ENCODE measurements at places on chromosomes 16 and 17.

- no peak for DNase-seq
Measured at GRCh38 chr17:77205396-77206125, 64.8 kb downstream of the SEC14L1 start.

- no peak for DNase-seq
Measured at GRCh38 chr17:51150932-51151331, 2.4 kb upstream of the NME1 start.

GRCh38 chr17:42537156-42537805 is 1.2 kb downstream of the NAGLU start:
- DNase-seq, result no peak

DNA sequence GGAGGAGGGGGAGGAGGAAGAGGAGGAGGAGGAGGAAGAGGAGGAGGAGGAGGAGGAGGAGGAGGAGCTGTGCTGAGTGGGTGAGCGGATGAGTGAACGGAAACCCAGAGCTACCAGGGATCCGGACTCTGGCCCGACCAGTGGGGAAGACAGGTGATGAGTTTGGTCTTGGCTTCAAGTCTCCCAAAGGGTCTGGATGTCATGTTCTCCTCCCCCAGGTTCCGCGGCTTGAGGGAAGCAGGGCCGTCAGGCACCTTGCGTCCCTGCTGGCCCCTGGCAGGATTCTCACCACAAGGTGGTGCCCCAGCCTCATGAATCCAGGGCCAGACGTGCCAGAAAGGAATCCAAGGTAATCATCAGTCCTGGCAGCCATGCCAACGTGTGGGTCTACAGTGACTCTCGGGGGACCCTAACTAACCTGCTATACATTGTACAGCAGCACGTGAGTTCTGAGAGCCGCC is 13.5 kb upstream of the ABAT start:
- DNase-seq, result peak; percentile 93

DNA sequence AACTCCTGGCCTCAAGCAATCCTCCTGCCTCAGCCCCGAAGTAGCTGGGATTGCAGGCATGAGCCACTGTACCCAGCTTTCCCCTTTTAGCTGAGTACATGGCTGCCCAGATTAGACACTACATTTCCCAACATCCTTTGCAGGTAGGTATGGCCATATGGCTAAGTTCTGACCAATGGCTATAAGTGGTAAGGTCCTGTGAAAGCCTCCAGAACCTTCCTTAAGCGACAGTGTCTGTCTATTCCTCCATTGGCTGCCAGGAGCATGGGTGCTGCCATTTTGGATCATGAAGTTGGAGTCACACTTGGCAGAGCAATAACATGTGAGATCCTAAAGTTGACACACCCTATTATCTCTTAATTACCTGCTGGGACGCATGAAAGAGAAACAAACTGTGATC is 24.4 kb upstream of the CRHR1 start:
- DNase-seq, result no peak

DNA sequence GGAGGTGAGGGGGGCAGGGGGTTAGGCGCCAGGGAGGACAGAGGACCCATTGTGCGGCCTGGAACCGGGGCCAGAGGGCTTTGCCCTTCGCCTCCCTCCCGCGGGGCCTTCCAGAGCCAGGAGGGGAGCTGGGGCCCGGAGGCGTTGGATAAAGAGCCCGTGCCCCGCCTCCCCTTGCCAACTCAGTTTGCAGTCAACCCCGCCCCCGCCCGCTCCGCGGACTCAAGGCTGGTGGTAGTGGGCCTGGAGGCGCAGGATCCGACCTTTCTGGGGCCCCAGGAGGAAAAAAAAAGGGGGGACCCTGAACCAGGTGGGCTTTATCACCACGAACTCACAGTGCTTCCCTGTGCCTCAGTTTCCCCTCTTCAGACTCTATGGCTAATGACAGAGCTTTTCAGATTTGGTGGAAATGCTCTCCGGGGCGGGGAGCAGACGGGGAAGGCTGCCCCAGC is 2.0 kb upstream of the SPHK1 start:
- peak; percentile 86 for DNase-seq

DNA sequence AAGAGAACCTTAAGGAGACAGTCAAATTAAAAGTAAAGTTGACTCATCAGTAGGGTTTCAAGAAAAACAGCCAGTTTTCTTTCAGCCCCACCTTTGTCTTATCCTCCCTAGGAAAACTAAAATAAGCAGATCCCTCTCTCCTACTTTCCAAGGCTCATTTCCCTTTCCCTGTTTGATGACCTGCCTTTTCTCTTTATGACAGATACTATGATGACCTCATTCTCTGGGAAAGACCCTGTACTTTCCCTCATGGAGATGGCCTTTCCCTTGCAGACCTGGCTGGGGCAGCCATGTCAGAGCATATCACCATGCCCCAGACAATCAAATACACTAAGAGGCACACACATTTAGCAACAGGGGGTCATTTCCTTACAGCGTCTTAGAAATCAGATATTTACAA is 53.6 kb downstream of the GPR139 start:
- no peak for DNase-seq

- DNase-seq, result peak; percentile 35
Measured at GRCh38 chr16:24668481-24669061, 60.9 kb upstream of the TNRC6A start.

Data from eye (tissue), 1 donor.